ENCODE measurements at places on chromosomes 7 and 10.

- DNase-seq: no peak
Measured at GRCh38 chr7:114875186-114875585, 46.7 kb upstream of the MDFIC start.

GRCh38 chr7:14229047-14229446 is 239.6 kb upstream of the ETV1 start:
- DNase-seq: no peak

- DNase-seq: no peak
Measured at GRCh38 chr7:121504482-121504881, 108.4 kb upstream of the FAM3C start.

DNA sequence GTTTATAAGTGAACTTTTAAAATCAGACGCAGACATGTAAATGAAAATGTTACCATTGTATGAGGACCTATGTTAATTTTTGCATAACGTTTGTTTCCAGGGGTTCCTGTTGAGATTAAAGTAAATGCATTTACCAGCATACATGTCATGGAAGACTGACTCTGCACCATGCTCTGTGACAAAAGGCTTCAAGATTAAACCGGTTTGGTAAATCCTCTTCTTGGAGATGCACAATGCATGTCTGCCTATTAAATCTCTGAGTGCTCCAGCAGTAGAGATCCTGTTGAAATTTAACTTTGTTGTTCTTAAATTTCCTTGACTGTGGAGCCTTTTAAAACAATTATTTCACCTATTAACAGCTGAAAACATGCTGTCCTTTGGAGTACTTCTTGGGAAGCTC is 36.5 kb upstream of the JAZF1 start:
- DNase-seq: no peak

DNA sequence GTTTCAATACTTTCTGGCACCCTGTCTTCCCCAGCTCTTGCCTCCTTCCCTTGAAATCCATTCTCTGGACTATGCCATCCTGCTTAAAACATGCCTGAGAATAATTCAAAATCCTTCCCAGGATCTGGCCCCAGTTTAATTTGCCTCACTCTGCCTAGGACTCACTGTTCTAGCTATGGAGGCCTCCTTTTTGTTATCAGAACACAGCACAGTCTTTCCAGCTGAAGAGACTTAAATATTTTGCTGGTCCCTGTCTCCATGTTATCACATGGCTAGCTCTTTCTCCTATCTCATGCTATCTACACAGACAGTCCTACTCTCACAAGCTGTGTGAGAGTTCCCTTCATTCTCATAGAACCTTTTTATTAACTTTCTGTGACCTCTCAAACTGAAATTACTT is 194.8 kb downstream of the RNLS start:
- DNase-seq: peak; percentile 8

GRCh38 chr7:22117222-22117621 is 171.5 kb upstream of the CDCA7L start:
- DNase-seq: no peak

DNA sequence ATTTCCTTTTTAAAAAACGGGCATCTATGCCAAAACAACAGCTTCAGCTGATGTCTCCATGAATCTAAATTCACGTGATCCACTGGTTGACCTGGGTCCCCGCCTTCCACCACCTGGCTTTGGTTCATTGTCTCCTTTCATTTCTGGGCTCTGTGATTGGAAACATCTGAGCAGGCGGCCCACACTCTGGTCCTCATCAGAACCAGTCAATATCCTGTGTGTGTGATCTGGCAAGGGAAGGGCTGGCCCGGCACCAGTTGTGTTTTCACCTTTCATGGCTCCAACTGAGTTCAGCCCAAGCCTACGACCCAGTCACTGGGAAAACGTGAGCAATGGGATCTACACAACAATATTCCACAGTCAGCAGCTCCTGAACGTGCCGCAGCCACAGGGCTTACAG is 46.2 kb downstream of the PARP12 start:
- DNase-seq: no peak

GRCh38 chr10:37710831-37711616 is 146.4 kb downstream of the ZNF248 start:
- no peak for DNase-seq

DNA sequence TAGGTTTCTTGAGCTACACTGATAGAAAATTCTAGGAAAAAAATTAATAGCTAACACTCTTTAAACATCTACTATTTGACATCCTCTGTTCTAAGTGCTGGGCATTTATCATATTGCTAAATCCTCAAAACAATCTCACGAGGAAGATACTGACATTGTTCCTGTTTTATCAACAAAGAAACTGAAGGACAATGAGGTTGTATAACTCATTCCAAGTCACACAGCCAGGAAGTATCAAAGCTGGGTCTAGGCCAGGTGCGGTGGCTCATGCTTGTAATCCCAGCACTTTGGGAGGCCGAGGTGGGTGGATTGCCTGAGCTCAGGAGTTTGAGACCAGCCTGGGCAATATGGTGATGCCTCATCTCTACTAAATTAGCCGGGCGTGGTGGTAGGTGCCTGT is 51.6 kb upstream of the IL6 start:
- no peak for DNase-seq

DNA sequence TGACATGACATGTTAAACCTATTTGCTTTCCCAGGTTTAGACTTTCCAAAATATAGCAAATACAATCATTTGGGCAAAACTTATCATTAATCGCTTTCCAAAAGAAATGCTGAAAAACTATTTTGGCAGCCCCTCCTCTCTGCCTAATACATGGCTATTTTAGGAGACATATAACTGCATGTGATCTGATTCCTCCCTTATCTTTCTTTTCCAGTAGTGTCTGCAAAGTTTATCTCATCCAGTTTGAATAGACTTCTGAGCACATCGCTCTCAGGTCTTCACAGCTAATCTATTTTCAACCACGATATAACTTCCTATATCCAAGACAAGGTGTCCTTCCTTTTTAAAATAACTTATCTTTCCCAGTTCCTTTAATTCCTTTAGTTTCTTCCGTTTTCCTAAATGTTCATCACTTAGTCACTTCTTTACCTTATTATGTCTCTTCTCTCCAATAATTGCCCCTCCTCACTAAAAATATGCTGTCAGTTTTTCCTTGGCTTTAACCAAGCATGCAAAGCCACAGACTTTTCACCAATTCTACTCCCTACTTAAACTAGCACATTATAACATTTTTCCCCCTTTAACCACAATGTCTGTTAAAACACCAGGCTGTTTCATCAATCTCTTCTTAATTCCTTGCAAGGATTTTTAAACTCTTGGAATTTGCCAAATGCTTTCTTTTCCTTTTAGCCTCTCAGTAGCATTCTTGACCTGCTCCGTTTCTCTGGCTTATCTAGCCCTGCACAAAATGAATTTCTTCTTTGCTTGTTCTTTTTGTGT is 24.4 kb downstream of the GNG11 start:
- DNase-seq: no peak

GRCh38 chr10:6497620-6498019 is 82.5 kb downstream of the PRKCQ start:
- DNase-seq: no peak

- DNase-seq: no peak
Measured at GRCh38 chr10:21334891-21335696, 190.4 kb downstream of the SKIDA1 start.

All from hematopoietic multipotent progenitor cell treated with erythropoietin and hydrocortisone succinate and interleukin-3 and kit ligand, for 17 days (in vitro differentiated cells).